ENCODE measurements at places on chromosomes 13 and 19.

- DNase-seq, result no peak
Measured at GRCh38 chr13:97249093-97249795, 27.1 kb downstream of the MBNL2 start.

DNA sequence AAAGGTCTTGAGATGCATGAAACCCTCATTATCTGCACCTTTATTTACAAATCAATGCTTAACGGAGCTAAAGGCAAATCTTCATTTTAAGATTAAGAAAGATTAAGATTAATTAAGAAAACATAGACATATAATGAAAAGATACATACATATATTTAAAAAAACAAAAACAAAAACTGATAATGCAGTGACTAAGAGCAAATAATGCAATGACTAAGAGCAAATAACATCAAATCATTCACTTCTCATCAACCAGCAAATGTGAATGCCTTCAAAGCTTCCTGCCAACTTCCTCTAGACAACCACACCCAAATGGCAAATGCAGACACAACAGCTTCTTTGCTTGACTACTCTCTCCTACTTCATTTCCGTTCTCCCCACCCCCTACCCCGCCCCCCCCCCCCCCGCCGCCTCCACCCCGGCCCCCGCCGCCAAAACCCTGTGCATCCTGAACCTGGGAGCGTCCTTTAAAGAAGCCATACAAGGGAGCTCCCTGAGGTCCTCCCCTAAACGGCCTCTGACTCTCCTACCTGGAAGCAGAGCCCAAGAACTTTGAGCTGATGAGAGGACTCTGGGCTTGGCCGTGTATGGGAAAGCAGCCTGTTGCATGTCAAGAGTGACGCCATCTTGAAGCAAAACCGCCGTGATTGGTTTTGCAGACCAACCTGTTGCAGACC lies 24.5 kb downstream of the TEX101 start:
- no peak for DNase-seq

- DNase-seq, result no peak
Measured at GRCh38 chr19:16726916-16727315, 7.3 kb downstream of the NWD1 start.

DNA sequence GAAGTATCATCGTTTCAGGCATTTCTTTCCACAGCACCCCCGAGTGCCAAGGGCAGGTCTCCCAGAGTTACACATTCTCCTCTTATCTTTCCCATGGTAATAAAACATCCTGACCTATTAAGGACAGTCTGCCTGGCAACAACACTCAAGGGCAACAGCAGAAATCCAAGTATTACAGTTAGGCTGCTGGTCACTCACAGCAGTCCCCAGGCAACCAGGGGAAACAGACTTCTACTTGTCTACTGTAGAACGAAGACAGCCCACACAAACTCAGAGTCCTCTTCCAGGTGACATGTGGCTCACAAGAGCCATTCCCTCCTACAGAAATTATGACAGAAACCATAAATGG lies 24.3 kb downstream of the RCBTB1 start:
- DNase-seq, result no peak

- no peak for DNase-seq
Measured at GRCh38 chr13:78875792-78876580, 217.0 kb upstream of the OBI1 start.

DNA sequence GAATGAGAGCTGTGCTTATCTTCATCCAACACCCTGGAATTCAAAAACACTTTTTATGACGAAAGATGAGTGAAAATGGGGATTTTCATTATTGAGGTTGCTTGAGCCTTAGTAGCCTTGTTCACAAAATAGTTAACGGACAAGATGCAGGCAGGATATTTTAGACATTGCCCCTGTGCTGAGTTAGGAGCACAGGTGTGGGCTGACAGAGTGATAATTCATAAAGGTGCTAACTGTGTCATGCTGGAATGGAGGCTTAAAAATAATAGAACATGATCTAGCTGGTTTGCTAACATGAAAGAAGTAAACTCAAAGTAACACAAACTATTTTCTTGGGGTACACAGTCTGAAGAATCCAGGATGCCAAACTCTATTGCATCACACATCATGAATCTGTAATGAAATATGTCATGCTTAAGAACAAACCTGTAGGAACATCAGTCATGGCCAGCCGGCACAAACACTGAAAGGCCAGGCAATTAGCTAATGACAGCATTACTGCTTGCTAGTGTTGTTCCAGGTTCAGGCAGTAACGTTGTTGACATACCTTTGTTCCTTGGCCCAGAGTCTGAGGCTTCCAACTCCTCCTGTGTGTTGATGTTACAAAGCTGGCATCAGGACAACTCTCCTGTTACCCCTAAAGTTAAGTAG lies 55.3 kb downstream of the FRY start:
- DNase-seq, result no peak

DNA sequence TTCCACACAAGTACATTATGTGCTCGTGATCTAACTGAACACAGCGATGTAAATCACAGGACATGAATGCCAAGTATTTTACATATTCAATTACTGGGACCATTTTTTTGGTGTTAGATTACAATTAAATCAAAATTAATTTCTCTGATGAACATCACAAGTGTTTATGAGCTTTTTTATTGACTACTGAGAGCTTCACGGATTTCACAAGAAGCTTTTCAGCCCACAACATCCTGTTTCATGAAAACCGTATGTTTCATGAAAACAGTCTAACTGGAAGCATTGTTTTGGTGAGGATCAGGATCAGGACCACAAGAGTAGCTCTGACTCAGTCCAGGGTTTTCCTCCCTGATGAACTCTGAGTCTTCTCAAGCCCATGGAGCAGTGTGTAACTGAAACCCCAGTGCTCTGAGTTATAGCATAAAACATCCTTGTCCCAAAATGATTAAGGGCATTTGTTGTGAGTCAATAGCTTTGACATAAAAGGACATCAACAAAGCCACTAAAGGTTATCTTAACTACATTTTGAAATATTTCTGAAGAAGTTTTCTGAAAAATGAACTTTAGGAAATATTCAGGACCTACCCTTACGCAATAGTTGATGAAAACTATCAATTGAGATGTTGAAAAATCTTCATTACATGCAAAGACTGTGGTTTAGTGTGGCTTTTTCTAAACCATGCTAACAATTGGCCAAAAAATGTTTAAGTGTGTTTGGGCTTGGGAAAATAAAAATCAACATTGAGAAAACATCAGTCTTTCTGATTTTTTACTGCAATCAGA lies 49.3 kb downstream of the UFM1 start:
- DNase-seq, result no peak
